Mesothelial cell of epicardium (in vitro differentiated cells): ENCODE measurements at places on chromosomes 5 and 9.

DNA sequence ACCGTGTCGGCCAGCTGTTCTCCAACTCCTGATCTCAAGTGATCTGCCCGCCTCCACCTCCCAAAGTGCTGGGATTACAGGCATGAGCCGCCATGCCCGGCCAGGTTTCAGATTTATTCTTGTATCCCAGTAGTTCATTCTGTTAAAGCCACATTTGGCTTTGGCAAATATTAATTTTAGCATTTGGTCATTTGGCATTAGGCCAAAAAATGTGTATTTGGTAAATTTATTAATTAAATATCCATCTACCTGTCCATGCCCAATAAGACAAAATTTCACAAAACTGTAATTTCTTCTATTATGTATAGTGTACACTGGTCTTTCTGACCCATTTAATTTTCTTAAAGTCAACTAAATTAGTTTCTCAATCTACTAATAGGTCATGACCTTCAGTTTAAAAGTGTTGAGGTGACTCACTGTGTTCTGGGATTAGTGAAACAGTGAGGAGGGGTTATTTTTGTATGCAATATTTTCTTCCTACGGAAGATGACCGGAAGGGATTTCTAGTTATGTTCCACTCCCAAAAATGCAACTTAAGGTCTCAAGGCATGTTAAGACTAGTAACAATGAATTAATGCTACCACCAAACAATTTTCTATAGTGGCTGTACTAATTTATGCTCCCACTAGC lies 21.0 kb downstream of the OSTF1 start:
- DNase-seq, result no peak

DNA sequence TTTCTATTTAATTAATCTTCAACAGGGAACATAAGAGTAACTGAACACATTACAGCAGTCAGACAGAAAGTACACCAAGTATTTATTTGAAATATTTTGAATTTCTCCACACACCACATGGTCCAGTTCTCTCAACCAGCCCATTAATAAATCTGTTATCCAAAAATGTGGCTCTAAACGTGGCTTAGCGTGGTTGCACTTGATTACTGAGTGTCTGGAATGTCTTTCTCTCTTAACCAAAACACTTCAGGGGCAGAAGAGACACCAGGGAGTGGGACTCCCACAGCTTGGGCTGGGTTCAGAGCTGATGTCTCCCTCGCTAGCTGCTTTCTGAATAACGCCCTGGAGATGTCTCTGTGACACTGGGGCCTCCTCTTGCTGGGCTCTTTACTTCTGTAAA lies 52.6 kb upstream of the FANCC start:
- no peak for DNase-seq

GRCh38 chr5:154729613-154730012 lies 25.6 kb upstream of the LARP1 start:
- DNase-seq, result no peak

GRCh38 chr5:154412316-154412715 lies 33.5 kb upstream of the SAP30L start:
- no peak for DNase-seq

- DNase-seq, result peak; percentile 61
Observed at GRCh38 chr5:133610489-133611356, 1.6 kb downstream of the FSTL4 start.

DNA sequence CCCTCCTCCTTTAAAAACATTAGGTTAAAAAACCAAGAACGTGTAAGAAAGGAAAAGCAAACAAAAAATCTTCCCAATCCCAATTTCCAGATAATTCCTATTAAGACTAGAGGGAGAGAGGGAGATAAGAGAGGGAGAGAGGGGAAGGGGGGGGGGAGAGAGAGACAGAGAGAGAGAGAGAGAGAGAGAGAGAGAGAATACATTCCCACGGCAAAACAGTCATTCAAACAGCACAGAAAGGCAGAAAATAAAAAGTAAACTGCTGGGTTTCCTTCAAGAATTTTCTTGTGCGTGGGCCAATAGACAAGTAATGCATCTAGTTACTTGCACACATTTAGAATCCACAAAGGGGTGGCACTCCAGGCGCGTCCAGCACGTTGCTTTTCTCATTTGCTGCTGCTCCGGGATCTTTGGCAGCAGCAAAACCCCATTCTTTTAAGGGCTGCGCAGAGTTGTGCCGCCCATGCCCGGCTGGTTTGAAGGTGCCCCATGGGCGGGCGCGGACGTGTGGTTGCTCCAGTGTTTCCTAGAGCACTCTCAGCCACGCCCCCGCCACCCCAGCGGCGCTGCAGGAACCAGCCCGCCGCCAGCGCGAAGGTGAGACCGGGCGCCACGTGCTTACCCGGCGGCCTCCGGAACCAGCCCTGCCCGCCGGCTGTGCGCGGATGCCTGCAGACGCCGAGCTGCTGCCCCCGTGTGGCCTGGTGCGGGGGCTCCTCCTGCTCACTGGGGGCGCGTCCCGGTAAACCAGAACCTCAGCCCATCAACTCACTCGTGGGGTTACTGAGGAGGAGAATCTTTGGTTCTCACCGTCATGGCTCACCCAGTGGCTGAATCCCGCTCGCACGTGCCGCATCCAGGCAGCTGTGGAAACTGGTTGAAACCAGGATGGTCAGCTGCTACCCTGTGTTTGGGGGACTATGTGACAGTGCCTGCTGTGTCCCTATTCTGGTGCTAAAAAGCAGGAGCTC lies 44.6 kb downstream of the STC2 start:
- DNase-seq, result peak; percentile 83

DNA sequence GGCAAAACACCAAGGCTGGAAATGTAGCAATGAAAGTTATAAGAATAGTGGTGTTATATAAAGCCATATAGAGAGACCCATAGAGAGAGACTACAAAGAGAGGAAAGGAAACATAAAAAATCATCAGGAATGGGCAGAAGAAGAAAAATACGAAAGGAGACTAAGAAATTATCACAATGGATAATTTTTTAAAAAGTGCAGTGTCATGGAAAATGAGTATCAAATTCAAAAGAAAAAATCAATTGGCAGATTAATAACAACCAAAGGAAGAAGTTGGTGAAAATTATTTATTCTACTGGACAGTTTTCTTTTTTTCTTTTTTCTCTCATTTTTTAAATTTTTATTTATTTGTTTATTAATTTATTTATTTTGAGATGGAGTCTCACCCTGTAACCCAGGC lies 1488.4 kb upstream of the WWC1 start:
- DNase-seq, result no peak

DNA sequence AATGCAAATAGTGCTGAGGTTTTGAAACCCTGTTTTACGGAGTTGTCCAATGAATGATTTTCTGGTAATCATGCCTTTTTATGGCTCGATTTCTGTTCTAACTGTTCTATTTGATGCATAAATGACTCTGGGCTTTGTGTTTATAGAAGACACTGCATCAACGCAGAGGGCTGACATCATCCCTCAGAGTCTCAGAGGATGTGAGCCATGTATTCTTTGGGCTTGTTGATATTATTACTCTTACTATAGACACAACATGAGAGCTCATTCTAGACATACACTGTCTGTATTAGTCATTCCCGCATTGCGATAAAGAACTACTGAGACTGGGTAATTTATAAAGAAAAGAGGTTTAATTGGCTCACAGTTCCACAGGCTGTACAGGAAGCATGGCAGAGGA lies 31.6 kb downstream of the CDH6 start:
- no peak for DNase-seq

GRCh38 chr9:126705767-126706697 lies 92.3 kb downstream of the LMX1B start:
- peak; percentile 52 for DNase-seq

DNA sequence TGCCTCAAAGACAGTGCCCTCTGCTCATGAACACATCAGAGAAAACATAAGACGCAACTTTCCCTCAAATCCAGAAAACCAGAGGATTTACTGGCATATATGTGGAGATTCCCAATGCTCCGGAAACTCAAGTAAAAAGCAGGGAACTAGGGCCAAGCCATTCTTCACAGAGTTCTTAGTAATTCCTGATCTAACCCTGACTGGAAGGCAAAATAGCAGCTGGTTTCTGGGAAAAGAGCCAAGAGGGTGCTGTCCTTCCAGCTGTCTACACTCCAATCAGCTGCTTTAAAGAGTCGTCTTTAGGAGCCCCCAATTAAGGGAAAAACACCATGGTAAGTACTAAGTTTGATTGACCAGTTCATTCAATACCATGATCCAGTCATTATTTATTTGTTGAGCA lies 49.6 kb downstream of the GNA14 start:
- no peak for DNase-seq

DNA sequence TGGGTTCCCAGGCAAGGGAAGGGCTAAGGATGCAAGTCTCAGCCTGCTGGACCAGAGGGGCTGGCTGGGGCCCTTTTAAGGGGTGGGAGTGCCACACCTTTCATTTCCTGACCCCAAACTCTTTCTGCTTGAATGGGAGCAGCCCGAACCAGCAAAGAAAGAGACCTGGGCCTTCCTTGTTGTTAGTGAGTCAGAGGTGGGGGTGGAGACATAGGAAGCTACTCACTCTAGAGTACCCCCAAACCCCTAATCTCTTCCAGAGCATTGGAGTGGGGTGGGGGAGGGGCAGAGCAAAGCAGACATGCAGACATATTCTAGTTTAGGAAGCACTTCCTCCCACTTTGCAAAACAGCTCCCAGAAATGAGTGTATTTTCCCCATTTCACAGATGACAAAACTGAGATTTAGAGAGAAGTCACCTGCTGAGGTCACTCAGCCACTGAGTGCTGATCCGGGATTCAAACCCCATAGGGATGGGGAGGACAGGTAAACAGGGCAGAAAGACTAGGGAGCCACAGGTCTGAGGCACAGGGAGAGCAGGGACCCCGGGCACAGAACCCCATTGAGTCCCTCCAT lies 6.0 kb upstream of the AQP3 start:
- DNase-seq, result no peak

GRCh38 chr5:65185468-65185867 lies 296.3 kb downstream of the ADAMTS6 start:
- DNase-seq, result no peak

- no peak for DNase-seq
Observed at GRCh38 chr9:94772639-94773303, 46.3 kb downstream of the AOPEP start.

DNA sequence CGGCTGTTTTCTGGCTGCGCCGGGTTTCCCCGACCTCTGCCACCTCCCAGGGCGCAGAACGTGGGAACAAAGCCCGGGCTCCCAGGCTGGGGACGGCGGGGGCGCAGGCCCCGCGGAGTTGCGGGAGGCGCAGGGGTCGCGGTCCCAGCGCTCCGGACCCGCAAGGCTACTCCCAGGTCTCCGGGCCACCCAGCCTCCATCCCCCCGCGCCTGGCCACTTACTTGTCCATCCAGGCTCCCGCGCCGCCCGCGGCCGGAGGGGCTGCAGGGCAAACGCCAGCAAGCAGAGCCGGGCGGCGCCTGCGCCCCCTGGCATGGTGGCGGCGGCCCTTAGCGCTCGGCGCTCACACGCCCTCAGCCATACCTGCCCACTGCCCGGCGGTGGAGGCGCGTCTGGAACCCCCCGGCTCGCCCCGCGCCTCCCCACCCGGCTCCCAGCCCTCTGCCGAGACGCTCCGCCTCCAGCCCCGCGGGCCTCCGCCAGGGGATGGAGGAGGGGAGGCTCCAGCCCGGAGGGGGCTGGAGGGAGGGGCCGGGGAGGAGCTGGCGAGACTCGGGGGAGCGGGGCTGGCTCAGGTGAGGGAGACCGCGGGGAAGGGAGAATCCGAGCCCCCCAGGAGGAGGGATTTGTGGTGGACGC lies at the start of gene ADAM19:
ADAM19 (minus strand) TSS at position 395 of the 640 bp plus-strand sequence; CDS start at position 316, 79 bp downstream.
- peak; percentile 52 for DNase-seq

- no peak for DNase-seq
Observed at GRCh38 chr5:176184608-176185132, 53.6 kb upstream of the SIMC1 start.

- no peak for DNase-seq
Observed at GRCh38 chr9:106350777-106351176, 512.2 kb upstream of the ZNF462 start.

GRCh38 chr9:116403171-116403570 lies 249.6 kb downstream of the PAPPA start:
- no peak for DNase-seq

DNA sequence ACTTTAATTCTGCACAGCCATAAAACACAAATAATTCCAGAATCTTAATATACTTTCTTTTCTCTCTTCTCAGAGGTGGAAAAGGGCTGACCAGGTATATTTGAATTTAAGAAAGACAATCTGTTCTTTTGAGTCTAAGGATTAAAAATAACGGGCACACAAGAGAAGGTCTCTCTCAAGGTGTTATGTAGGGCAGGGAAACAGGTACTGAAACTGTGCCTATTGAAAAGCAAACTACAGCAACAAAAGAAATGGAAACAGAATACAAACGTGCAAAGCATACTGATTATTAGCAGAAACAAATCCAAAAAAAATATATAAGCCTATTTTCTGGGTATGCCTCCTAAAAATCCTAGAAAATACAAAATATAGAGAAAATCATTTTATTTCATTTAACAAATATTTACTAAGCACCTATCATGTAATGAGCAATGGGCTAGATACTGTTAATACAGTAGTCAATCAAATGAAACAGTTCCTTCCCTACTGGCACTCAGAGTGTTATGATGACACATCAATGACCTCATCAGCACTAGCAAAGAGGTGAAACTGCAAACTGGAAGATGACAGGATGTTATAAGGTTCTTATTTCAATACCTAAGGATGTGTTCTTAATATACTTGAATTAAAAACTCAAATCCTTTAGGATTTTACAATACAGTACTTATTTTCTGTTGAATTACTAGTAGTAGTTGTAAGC lies 87.7 kb downstream of the AUH start:
- no peak for DNase-seq

GRCh38 chr5:67910546-67910945 lies 305.0 kb upstream of the PIK3R1 start:
- no peak for DNase-seq

- DNase-seq, result no peak
Observed at GRCh38 chr9:117290856-117291622, 123.8 kb downstream of the ASTN2 start.

- no peak for DNase-seq
Observed at GRCh38 chr5:61631438-61631941, 299.4 kb downstream of the ZSWIM6 start.

- no peak for DNase-seq
Observed at GRCh38 chr5:151318850-151319732, 15.5 kb upstream of the SLC36A3 start.

- no peak for DNase-seq
Observed at GRCh38 chr5:81949462-81949861, 22.4 kb upstream of the ATG10 start.

- DNase-seq, result no peak
Observed at GRCh38 chr9:124392871-124393460, 22.3 kb downstream of the PSMB7 start.

DNA sequence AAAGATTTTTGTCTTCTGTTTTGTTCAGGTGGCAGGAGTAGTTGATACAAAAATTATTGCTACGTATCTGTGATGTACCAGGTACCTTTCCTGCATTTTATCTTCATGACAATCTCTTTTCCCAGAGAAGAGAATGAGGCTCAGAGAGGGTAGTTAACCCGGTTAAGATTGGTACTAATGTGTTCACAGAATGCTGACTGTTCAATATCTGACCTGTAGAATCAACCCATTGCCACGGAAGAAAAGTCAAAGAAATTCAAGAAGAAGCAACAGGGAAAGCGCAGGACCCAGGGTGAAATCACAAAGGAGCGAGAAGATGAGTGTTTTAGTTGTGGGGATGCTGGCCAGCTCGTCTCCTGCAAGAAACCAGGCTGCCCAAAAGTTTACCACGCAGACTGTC lies 11.8 kb downstream of the RAB24 start:
- no peak for DNase-seq

- DNase-seq, result no peak
Observed at GRCh38 chr9:87080512-87081264, 133.4 kb upstream of the GAS1 start.

GRCh38 chr9:109639674-109640579 lies 140.1 kb upstream of the PALM2AKAP2 start:
- no peak for DNase-seq
